ENCODE measurements at places on chromosomes 5 and 9. TPM values are rescaled to one million over a fixed set of nuclear protein-coding genes. Genes with fewer than 3 reads are reported as not detected.
A peak's percentile ranks its signal among the peaks of the same experiment; 100 is the strongest.

DNA sequence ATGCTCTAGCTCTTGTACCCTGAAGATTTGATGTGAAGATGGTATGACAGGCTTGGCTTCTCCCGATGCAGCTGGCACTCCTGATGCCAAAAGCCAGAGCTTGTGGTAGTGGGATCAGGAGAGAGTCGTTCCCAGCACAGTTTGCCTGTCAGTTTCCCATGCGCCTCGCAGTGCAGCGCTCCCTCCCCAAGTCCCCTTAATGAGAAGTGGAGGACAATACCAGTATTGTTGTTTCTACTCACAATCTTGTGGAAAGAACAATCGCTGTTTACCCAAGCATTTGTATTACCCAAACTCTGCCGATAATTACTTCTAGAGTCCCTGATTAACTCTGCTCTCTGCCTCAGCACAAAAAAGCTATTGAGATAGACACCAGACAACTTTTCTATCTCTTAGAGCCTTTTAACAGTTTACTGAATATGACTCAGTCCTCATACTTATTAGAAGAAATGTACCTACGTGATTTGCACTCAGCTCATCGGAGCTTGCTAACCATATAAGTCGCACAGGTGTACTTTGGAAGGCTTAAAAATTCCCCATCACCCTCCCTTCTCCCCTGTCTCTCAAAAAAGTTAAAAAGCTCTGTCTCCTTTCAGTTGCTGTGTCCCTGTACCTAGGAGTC is 283.2 kb upstream of the TMEM161B start:
- DNase-seq: no peak

- no peak for DNase-seq
These were observed 58.8 kb downstream of the FOCAD start for GRCh38 chr9:20742833-20743232.

DNA sequence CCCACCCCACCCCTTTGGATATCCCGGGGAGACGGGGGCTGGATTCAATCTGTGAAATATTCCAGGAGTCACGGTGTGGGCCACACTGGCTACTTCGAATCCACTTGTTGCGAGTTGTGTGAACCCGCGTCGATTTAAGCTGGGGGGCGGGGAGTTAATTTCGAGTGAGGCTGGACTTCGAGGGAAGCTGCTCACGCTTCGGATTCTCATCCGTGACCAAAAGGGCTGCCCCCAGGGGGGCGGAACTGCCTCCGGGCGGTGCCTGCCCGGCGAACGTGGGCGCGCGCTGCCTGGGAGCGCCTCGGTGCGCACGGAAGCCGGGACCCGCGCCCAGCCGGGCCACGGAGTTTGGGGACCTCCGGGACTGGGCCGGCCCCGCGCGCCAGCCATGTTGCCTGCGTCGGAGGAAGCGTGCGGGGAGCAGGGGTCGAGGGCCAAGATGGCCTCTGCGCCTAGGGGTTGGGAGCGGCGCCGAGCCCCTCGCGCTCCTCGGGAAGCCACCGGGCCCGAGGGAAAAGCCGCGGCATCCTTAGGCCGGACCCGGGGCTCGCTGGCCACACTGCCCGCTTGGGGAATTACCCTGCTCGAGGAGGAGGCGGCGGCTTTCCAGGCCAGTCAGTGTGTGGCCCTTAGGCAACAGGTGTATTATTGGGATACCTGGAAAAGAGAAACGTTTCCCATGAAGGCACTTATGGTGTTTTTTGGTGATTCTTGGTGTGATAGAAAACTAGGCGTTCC is 975 bp downstream of the OCLN start:
- DNase-seq: peak; percentile 44

DNA sequence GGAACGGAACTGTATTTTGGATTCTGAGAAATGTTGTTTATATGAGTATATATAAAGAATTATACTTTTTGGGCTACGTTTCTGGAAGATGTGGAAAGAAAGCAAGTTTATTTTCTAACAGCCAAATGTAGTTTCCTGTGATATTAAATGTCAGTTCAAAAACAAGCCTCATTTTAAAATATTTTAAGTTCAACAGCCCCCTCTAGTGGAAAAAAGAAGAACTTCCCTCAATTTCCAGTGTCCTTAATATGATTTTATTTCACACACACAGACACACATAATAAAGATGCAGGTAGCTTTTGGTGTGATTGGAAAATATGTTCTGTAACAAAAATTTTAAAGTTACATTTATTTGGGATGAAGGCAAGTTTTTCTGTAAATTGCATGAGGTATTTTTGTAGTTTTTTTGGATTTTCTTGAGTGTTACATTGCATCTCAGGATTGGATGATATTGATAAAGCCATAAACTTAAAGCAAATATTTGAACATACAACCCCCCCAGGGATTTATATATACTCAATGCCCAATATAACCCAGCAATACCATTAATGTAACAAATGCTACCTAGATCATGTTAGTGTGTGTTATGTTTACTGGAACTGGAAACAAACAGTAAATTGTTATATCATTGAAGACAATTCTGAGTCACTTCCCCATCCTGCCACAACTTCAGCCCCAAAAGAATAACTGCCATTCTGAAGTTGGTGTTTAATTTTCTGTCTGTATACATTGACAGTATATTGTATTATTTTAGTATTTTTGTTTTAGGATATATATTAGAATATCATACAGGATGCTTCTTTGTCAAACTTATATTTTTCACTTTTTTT is 54.0 kb downstream of the CCDC171 start:
- peak; percentile 12 for DNase-seq

CDO1 gene
- 6.9 TPM for total RNA-seq

DNA sequence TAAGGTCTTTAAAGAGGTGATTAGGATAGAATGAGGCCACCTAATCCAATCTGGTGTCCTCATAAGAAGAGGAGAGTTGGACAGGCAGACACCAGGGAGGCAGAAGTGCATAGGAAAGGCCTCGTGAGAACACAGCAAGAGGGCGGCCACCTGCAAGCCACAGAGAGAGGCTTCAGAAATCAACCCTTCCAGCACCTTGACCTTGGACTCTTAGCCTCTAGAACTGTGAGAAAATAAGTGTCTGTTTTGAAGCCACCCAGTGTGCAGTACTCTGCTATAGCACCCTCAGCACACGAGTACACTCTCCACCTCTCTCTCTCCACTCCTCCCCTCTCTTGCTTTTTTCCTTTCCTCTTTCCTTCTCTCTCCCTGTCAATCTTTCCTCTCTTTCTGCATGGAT is 26.8 kb downstream of the NIPAL4 start:
- DNase-seq: no peak

DNA sequence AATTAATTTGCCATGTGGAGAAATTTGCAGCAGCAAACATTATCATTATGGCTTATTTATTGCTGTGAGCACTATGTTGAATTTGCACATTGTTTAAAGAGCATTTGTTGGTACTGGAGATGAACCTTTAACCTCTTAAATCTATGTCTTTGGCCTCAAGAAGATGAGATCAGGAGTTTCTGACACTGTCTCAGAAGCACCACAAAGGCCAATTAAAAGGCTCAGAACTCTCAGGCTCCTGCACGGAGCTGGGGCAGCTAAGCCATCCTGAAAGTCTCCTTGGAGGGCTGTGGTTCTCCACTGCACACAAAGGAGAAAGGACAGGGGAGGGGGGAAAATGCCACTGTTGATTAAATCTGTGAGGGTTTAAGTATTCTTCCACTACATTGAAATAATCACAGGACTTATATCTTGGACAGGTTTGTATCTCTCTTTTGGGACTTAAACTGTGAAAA is 33.1 kb downstream of the ZNF366 start:
- DNase-seq: no peak

DNA sequence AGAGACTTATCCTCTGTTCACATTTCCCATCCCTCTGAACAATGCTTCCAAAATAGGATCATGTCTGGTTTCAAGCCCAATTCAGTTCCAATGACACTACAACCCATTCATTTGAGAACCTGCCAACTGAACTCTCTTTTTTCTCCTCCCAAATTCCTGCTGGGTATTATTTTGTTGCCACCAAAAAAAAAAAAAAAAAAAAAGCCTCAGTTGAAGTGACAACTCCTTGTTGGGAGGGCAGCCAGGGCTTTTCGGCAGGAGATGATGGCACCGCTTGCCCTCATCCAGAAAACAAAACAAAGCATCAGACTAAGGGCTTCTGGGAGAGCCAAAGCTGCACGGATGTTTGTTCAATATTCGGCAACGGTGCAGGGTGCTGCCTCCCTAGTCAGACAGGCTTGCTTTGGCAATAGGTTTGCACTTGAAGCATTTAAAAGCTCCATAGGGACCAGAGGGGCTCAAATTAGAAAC is 30.6 kb upstream of the TRIM32 start:
- no peak for DNase-seq

AFAP1L1 gene
- 9.5 TPM for total RNA-seq

DNA sequence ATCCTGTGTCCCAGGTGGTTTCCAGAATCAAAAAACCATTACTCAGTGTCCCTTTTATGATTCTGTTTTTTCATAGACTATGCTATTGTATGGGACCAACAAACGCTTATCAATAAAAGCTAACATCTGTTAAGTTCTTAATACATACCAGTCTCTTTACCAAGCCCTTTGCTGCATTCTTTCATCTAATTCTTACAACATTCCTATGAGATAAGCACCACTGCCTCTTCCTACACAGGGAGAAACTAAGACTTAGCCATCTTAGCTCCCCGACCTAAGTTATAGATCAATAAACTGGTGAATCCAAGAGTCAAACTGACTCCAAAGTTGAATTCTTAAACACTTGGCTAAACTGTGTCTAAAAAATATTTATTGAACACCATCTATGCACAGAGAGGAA is 26.6 kb downstream of the DRD1 start:
- peak; percentile 17 for DNase-seq

DNA sequence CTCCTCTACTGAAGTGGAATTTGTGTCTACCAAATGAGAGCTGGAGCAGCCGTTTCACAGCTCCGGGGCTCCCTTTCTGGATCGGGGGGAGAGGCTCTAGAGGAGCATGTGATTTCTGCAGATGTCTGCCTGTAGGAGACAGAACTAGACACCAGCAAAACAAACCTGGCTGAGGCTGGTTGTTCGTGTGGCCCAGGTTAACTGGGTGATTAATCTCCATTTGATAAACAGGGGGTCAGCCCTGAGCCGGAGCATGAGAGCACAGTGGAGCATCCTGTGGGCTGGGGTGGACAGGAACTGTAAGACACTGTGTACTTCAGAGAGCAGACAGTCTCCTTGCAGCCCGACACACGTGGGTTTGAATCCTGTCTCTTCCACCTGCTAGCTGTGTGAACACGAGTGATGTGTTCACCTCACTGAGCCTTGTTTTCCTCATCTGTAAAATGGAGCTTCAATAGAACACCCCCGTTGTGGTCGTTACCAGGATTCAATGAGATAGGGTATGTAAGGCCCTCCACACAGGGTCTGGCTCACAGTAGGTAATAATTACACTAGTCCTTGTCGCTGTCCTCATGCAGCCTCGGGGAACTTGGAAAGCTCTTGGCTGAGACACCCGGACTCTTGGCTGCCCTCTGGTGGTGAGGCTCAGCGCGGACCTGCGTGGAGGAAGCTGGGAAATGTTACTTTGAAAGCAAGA is 12.9 kb downstream of the CXCL14 start:
- peak; percentile 54 for DNase-seq

DNA sequence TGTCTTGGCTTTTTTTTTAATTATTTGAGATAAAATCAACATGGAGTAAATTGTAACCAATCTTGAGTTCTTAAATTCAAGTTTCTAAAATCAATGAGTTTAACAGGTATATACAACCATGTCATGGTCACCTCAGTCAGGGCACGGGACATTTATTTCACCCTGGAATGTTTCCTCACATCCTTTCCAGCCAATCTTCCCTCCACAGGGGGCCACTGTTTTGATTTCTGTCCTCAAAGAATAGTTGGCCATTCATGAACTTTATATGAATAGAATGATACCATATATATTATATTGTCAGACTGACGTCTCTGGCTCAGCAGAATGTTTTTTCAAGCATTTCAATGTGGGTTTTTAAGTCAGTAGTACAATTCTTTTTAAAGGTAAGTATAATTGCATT is 806 bp downstream of the ZNF474 start:
- DNase-seq: no peak

All from fibroblast of lung (primary cell).